T-helper 1 cell (primary cell): ENCODE measurements at places on chromosomes 4 and X.

DNA sequence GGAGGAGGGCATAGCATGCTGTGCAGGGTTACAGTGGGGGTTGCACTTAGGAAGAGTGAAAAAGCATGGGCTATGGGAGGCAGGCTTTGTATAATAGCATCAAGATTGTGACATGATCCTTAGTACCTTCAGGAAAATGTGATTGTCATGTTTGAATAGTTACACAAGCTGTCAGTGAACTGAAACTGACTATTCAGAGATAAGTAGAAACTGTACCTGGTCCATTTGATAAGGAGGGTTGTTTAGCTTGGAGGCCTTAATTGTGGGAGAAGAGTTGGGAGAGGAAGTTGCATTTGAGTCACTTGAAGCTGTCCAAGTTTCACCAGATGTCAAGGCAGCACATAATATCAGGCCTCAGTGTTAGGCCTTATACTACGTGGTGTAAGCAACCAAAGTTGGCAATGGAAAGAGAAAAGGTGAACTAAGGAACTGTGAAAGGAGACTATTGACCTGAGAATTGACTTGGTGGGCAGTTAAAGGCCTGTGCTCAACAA, 85.0 kb downstream of the TEX13C start:
- DNase-seq, result no peak

DNA sequence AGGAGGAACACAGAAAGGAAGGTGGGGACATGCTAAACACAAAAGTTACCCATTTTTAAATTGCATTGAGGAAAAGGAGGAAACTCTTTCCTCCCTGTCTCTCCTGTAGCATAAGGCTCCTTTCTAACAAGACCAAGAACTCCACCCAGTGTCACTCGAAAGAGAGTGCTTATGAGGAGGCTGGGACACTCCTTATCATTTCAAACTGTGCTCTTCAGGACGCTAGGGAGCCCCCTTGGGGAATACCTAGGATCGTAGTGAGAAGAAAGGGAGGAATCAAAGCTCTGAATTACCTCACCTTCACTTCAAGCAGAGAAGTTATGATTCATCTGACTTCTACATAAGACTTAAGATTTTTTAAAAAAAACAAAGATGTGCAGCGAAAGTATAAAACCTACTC, 65.5 kb downstream of the F9 start:
- no peak for DNase-seq

DNA sequence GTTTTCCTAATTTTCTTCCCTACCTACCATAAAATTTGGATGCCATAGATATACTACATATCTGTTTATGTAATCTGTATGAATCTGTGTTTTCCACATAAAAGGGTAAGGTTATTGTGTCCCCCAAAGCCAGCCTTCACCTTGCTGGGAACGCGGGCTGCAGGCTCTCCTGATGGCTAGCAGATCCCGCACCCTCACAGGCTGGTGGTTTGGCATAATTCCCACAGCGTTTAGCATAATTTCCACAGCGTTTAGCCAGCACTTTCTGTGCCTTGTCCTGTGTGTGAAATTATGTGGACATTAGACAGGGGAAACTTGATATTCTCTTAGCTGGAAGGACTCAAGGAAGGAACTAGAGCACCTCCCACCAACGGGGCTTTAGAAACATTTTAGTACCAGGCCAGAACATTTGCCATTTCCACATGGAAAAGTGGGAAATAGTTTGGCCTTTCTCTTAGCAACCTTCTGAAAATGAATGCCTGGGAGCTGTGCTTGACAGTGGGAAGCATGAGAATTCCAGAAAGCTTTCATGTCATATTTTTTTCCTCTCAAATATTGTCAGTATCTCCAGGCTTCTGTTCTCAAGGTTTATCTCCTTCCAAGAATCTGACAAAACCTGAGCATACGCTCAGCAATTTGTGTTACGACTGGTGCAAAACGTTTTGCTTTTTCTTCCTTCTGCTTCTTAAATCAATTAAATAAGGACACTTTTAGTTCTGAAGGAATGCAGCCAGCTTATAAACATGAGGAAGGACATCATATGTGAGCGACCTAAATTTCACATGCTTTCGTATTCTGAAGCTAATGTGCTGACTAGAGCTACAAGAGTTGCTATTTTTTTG, 67.9 kb downstream of the STK32B start:
- DNase-seq, result no peak

DNA sequence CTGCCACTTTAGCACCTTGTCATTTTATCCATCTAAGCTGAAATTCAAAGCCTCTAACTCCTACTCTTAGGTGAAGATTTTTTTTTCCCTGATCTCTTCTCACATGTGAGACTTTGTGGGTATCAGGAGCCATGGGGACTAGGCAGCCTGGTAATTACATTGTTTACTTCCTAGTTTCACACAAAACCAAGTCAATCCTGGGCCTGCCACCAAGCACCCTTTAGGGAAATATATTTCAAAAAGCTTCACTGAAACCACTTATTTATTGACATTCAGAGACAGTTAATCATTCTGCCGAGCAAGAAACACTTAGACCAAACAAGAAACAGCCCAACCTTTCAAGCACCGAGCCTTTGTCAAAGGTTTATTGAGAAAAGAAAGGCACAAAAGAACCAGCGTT, 200.0 kb downstream of the RELL1 start:
- no peak for DNase-seq

DNA sequence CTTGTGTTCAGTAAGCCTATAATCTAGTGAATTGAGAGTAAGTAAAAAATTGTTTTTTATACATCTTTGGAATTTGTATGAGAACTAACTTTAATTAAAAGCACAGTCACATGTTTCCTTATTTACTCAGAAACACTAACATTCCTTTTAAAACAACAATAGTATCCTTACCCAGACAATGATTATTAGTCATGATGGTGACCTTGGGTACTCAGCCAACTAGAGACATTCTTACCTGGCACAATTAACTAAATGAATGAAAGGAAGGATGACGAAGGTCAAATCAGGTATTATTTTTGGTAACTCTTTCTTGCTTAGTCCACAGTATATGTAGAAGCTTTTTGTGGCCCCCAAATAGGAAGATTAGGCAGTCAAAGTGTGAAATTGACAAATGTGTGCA, 901.0 kb downstream of the FAT4 start:
- no peak for DNase-seq

GRCh38 chrX:65610481-65610880, 57.0 kb upstream of the MSN start:
- no peak for DNase-seq

- no peak for DNase-seq
These were observed 97.8 kb downstream of the SYTL5 start for GRCh38 chrX:38103857-38104812.

GRCh38 chrX:144327495-144327894, 443.6 kb downstream of the UBE2NL start:
- no peak for DNase-seq

DNA sequence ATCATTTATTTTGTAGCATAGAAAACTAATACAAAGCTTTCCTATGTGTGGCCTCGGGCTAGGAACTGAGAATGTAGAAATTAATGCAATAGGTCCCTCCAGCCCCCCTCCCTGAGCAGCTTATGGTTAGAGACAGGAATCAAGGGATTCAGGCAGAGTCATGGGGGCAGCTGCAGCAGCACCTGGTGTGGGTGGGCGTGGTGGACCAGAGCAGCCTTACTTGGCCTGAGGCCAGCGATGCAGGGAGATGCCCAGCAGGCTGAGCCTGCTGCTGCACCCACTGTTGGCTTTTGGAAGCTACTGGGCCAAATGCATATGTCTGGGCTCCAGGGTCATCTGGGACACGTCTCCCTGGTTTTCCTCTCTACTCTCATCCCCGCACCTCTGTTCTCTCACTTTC, 74.0 kb downstream of the STK32B start:
- no peak for DNase-seq

DNA sequence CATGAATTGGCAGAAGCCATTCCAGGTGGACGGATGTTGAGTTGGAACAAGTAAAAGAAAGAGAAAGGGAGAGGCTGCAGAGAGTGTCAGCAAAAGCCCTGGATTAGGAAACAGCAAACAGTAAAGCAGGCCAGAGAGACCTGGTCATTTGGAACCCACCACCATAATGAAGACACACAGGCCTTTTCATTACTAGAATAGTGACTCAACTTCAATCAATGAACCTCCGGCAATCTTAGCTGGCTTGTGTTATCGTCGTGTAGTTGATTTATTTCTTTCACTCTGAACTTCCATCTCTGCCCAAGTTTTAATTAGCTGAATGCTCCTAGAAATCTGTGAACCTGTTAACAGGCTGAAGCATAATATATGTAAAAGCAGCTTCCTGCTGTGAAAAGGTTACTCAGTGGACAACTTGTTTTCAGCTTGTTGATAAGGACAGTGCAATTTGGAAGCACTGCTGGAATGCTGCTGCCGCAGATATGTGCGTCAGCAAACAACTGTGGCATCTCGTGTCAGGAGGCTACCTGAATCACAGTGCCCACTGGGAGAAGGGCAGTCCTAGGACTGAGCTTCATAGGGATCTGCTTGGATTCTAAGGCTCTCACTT, 68.8 kb downstream of the SPANXN4 start:
- DNase-seq, result no peak

DNA sequence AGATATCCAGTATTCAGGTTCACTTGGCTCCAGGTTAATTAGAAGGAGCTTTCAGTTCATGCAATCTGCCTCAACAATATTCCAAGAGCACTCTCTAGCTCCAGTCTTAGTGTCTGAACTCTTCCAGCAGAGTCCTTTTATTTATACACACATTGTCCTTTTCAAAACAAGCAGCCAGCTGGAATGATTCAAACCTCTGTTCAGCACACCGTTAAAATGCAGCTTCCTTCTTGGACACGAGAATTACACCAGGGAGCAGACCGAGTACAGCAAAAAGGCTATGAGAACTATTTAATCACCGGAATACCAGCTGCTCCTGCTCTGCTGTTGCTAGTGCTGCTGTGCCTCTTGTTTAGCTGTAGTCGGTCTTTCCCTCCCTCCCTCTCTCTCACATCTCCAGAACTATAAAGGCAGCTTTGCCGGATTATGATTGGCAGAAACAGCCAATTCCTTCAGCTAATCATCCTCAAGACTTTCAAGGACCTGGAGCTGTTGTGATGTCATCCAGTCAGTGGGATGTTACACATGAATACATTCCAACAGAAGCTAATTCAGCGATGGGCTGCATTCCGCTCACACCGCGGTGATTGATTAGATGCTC, at the start of gene NDST4:
Gene NDST4 (minus strand): TSS at position 115 of the 601 bp plus-strand sequence. CDS start 36,584 bp downstream, outside the sequence.
- DNase-seq, result no peak

DNA sequence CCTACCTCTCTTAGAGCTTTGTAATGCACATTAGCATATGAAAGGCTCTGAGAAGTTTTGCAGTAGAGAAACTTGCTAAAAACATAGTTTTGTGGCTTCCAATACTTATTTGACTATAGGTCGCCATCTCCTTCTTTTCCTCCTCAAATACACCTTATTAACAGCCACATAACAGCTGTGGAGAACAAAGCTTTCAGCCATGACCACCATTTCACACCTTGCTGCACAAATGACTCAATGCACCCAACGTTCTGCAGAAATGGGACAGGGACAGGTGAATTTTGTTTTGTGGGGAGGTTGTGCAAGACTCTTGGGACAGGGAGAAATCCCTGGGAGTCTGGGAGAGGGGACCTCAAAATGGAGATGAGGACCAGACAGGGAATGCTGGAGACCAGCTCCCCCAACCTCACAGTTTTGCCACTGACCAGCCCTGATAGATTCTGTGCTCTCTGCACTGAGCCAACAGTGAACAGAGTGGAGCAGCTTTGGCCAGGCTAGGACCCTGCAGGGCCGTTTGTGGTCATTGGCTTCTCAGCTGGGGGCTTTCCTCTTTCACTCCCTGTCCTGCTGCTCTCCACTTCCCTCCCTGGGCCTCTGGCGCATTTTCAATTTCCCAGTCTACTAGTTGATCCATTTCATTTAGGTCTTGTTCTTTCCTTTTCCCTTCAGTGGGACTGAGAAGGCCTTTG, 16.6 kb downstream of the FRMPD3 start:
- no peak for DNase-seq

- DNase-seq, result no peak
These were observed at the start of gene PAGE2B for GRCh38 chrX:55074851-55075467. Gene PAGE2B, plus strand, starts transcription at chrX:55075030. Its CDS starts 1,012 bp downstream, at chrX:55076042.

GRCh38 chr4:184442314-184442635, 32.1 kb downstream of the IRF2 start:
- DNase-seq, result no peak

GRCh38 chr4:186676531-186677161, 47.0 kb downstream of the FAT1 start:
- no peak for DNase-seq

GRCh38 chrX:44157858-44158257, 184.7 kb upstream of the NDP start:
- DNase-seq, result no peak

DNA sequence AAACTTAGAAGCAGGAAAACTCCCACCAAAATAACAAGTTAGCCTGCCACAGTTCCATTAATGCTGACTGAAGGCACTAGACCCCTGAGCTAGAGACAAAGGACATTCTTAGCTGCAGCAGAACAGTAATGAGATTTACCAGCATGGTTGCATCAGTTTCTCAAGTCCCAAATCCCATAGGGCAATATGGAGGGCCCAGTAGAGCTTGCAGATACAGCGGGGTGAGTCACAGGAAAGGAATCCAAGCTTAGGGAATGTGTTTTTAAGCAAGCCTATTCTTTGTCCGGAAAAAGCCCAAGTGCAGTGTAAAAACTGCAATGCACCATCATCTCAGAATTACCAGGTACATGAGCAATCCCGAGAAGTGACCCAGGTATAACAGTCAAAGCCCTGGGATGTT, 51.3 kb upstream of the EXOC1L start:
- DNase-seq, result no peak

DNA sequence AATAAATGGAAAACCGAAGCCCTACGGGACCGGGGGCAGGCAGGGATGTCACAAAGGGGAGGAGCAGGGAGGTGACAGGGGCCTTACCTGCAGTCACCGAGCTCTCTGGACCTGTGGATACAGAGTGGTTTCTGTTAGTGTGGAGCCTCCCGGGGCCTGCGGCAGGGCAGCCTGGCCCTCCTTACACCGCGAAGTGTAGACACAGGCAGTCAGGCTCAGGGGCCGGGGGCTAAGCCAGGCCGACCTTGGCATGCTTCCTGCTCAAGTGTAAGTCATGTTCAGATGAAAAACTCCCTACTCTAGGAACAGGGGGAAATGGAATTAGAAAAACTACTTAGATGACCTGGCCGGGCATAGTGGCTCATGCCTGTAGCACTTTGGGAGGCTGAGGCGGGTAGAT, 4.3 kb downstream of the FAM3A start:
- no peak for DNase-seq

DNA sequence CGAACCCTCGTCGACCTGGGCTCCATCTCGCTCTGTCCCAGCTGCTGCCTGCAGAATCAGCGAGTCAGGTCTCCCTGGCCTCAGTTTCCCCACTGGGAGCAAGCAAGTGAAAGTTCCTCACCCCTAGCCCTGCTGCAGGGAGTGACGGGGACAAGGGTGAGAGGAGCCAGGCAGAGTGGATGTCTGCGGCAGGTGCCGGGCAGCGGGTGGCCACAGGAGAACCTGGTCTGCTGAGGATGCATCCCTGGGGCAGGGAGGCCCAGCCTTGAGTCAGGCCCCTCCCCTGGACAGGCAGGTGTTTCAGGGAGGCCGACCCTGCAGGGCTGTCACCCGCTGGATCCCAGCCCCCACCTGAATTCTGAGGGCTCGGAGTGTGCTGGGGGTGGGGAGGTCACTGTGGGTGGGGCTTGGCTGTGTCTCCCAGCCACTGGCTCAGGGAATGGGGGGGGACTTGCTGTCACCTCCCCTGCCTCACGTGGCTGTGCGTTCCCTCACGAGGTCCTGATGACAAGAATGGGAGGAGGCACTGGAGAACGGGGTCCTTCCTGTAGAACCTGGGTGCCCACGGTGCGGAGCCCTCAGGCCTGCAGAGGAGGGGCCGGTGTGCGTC, 33.2 kb downstream of the LRPAP1 start:
- DNase-seq, result no peak

- DNase-seq, result no peak
These were observed 284.3 kb downstream of the SLC7A11 start for GRCh38 chr4:137957806-137958205.
